ENCODE measurements at places on chromosomes 5 and 9. TPM values are rescaled to one million over a fixed set of nuclear protein-coding genes. Genes with fewer than 3 reads are reported as not detected.

- DNase-seq = no peak
Measured at GRCh38 chr5:135488727-135489465, 36.7 kb upstream of the TIFAB start.

The EPB41L4B gene
- total RNA-seq = 0.42 TPM

GRCh38 chr9:32866273-32866672, 82.9 kb downstream of the TMEM215 start:
- no peak for DNase-seq

- no peak for DNase-seq
Measured at GRCh38 chr9:36486933-36487481, 85.7 kb upstream of the MELK start.

The CAMK2A gene
- total RNA-seq = not detected

The CDH9 gene
- not detected for total RNA-seq

DNA sequence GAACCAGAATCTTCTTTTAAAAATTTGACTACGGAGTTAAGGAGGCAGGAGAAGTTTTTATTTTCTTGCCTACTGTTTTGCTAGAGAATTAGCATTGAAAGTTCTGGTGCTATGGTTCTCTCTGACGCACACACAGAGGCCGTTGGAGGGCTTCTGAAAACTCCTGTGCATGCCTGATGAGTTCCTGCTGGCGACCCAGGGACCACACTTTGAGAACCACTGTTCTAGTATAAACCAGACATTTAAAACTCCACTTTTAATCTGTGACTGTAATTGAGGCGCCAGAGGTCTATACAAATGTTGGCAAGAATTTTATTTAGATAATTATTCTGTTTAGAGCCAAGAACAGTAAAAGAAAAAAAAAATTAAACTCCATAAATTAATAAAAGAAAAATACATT, 99.5 kb upstream of the OTULINL start:
- DNase-seq = no peak

The PCDHGB1 gene
- 0.59 TPM for total RNA-seq

DNA sequence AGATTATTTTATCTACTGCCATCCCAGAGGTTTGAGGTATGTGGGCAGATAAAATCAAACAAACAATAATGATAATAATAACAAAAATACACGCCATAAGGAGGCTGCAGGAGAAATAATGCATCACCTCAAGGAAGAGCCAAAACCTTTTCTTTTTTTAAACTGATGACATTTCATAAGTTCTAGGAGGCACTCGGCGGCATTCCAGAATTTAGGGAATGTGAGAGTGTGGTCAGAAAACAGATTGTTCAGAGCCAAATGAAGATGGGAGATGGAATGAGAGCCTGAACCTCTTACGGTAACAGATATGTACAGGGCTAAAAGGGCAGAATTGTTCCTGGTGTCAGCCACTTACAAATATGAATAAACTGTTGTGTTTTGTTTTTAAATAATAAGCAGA, 615.0 kb upstream of the CHD1 start:
- no peak for DNase-seq

The PRSS3 gene
- 30.8 TPM for total RNA-seq

The MELK gene
- total RNA-seq = 28.6 TPM

DNA sequence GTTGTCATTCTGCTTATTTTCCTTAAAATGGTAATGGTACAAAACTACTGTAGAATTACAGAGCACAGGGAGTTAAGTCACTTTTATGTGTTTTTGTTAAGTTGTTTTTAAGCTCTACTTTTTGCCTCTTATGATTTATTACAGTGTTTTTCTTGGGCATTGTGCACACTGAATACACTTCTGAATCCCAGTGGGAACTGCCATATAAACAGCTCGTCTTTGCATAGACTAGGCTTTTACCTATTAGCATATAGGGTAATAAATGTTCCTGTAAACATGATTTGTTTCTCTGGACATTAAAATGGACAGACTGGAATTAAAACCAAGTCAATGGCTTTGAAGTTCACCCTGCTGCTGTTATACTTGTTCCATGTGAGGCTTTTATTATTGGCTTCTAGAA, 12.2 kb downstream of the KLF9 start:
- DNase-seq = no peak

DNA sequence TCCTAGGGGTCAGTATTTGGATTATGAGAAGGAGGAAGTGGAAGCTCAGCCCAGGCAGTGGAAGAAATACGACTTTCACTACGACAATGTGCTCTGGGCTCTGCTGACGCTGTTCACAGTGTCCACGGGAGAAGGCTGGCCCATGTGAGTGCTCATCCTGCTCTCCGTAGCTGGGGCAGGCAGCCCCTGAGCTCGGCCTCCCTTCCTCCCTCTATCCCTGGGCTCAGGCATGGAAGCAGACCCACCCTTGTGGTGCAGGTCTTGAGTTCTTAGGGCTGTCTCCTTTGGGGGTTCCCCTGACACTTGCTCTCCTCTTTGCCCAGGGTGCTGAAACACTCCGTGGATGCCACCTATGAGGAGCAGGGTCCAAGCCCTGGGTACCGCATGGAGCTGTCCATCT, 180.1 kb downstream of the CACNA1B start:
- no peak for DNase-seq

The CARTPT gene
- not detected for total RNA-seq

DNA sequence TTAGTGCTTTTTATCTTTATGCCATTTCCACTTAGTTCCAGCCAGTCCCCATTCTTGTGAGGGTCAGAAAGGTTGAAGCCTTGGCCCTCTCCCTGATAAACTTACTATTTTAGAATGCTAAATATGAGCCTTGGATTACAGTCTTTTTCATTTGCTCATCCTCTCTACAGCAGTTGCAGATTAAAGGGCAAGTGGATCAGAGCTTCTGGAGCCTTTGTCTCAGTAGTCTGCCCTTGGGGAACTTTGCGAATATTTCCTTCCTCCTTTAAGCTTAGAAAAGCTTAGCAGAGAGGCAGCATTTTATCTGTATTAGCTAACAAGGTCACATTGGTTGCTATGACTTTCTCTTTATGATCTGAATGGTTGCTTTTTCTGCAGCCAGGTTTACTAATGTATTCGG, 11.5 kb downstream of the FSD1L start:
- no peak for DNase-seq

DNA sequence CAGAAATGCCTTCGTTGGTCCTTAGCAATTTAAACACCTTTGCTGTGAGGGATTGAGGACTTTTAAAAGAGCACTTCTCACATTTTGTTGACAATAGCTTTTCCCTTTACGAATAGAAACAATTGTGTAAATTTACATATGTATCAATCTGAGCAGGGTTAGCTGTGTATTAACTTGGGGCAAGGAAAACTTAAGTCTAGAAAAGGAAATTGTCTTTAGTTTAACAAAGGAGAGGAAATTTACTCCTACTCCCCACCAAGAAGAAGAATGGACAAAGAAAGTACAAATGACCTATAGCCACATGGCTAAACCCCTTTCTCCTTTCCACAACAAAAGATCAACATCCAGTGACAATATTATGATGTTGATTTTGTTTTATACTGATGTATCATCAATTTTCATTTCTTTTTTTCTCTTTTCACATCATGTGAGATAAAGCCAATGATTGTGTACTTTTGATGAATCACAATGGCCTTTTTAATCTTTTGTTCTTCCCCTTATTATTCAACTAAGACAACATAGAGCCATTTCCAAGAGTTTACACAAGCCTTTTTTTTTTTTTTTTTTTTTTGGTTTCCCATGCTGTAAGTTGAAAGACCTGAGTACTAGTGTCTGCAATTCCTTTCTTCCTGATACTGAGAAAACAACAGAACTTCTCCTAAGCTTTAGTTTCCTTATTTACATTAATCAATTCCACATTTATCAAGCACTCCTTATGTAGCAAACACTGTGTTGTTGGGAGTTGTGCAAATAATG, 19.0 kb downstream of the FOXB2 start:
- no peak for DNase-seq

DNA sequence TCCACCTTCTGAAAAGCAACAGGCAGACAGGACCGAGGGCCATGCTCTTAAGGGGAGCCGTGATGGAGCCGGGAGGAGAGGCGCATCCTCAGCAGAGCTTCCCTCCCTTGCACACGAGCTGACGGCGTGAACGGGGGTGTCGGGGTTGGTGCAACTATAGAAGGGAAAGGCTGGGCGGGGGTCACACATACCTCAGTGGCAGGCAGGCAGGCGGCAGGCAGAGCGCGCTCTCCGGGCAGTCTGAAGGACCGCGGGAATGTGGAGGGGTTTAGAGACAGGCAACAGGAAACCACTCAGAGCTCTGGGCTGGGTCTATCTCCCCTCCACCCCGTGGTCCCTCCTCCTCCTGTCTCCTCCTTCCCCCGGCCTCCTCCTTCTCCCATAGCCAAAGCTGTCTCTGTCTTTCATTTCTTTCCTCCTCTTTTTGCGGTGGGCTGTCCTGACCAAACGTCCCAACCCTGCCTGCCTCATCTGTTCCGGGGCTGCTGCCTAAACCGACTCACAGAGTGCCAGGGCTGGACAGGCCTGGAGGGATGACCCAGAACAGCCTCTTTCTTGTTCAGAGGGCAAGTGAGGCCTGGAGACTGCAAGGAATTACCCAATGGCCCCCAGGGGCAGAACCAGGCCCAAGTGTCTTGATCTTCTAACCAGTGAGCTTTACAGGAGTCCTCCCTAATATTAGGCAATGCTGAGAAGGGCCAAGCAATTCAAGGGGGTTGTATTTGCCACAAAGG, at the start of gene SPARC:
Gene SPARC, minus strand, starts transcription at position 242 of the 734 bp plus-strand sequence. CDS start 10,727 bp downstream, outside the sequence.
- peak; percentile 76 for DNase-seq
